Fibroblast of skin of right quadriceps (primary cell): ENCODE measurements at places on chromosomes 16 and 17.

- no peak for DNase-seq
Observed at GRCh38 chr16:72173997-72174396, 2.0 kb upstream of the PMFBP1 start.

DNA sequence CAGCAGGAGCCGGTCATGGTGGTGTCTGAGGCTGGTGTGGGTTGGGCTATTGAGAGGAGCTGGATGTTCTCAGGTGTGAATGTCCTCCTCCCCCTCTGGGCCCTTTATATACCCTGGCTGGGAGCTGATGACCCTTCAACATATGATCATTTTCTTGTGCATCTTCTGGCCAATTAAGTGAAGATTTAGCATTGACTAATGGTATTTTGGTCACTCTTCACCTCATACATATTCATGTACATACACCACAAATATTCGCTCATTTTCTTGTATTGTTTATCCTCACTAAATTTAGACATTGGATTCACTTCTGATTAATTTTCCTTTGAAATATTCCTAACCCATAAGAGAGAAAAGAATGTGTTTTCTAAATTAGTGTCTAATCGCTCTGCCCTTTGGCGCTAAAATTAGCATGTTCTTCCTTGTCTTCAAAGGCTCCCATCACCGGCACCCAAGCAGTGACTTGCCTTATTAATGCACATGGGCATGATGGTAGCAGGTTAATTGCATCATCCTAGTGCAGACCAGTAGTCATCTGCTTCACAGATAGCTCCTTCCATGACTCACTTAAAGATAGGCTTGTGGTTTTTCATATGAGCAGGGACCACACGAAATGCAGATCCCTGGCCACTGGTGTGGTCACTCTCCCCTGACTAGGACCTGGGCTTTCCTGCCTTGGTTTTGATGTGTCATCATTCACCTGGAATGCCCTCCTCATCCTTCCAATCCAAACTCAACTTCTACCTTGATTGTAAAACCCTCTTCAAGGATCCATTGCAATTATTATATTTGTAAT, at the start of gene KRTAP2-4:
Gene KRTAP2-4, minus strand, starts transcription at position 51 of the 796 bp plus-strand sequence. Its CDS starts 34 bp downstream, at position 17.
- DNase-seq: peak; percentile 91

DNA sequence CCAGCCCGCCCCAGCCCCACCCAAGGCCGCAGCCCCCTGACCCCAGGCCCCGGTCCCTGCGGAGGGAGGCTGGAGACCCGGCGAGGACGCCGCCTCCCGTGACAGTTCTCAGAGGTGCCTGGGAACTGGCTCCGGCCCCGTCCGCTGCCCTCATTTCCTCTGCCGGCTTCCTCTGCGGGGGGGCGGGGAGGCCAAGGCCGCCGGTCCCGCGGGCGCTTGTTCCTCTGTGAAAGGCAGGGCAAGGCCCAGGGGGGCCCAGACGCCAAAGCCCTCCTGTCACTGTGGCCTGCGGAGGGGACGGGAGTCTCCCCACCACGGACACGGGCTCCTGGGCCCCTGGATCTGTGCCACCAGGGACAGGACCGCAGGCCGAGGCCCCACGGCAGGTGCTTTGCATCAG, 5.0 kb upstream of the PVALEF start:
- no peak for DNase-seq

- DNase-seq: no peak
Observed at GRCh38 chr16:68426347-68426652, 22.0 kb downstream of the SMPD3 start.
